Left ventricle myocardium superior (tissue), 1 donor: ENCODE measurements at places on chromosomes 6 and 20. TPM values are rescaled to one million over a fixed set of nuclear protein-coding genes. Genes with fewer than 3 reads are reported as not detected.

DNA sequence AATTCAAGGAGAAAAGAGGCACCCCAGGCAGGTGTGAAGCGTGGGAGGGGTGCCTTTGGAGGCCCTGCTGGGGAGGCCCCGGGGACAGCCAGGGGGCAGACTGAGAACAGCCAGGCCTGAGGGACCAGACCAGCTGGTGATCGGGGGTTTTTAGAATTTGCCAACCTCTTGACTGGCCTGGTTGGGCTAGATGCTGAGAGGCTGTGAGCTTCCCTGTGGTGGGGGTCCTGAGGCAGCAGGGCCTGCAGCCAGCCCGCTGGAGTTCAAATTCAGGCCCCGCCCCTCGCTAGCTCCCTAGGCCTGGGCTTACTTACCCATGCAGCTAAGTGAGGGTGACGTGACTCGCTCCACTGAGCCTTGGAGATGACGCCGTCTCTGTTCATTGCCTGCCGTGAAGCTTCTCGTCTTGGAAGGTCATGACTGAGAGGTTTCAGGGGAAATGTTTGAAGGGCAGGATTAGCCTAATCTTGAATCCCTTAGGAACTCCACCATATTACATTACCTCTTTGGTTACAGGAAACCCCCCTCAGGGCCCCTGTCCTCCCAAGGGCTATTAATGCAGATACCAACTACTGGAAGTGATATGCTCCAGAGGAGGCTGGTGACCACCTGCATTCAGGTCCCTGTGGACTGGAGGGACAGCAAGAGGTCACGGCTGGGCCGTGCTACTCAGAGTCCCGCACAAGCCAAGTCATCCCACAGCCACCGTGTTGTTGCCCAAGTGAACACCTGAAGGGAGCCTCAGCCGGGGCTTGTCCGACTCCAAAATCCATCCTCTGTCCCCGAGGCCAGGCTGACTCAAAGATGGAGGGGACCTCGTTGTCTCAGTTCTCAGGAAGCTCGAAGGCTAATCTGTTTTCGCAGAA, 73.9 kb upstream of the DUSP22 start:
- no peak for DNase-seq

DNA sequence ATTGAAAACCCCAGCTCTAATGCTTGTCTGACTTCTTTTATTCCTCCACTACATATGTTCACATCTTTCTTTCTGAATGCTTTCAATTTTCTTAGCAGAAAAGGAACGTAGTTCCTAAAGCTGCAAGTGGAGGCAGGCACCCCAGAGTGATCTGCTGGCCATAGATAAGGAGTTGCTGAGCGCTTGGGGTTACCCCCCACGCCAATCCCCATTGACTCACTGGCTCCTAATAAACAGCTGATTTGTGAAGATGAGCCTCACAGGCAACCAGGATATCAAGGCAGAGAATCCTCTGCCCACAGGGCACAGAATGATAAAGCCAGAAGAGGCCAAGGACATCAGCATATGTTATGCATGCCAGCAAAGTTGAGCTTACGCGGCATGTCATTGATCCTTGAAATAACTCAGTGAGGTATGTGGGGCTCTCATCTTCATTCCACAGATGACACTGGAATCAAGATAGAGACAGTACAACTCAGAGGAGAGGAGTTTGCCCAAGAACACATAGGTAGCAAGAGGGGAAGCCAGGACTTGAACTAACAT, 129.1 kb upstream of the PTPRT start:
- no peak for DNase-seq

DNA sequence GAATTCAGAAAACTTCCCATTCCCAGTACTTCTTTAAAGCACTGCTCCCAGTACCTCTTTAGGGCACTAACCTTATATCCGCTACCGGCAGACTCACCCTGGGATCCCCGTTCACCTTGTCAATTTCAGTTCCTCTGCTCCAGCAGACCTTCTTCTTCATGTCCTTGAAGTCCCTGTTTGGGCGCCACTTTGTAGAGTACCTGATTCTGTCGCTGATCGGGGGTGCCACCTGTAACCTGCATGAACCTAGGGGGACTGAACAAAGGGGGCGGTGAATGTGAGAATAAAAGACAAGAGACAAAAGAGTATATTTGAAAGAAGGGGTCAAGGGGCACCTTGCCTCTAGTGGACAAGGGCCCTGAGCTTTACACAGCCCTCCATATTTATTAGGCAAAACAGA, 4.9 kb upstream of the GINS1 start:
- no peak for DNase-seq

DNA sequence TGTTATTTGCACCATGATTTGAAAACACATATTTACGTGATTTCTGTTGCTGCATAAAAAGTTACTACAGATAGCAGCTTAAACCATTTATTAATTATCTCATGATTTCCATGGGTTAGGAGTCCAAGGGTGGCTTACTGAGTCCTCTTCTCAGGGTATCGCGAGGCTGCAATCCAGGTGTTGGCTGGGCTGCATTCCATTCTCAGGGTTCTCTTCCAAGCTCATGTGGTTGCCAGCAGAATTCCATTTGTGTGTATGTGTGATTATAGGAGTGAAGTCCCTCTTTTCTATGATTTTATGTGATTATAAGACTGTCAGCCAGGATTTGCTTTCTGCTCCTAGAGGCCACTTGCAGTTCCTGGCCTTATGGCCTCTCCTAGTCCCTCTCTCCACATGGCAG, 135.1 kb downstream of the FAM83B start:
- DNase-seq = no peak

GRCh38 chr6:160420969-160421556, 72.9 kb downstream of the SLC22A3 start:
- no peak for DNase-seq

DNA sequence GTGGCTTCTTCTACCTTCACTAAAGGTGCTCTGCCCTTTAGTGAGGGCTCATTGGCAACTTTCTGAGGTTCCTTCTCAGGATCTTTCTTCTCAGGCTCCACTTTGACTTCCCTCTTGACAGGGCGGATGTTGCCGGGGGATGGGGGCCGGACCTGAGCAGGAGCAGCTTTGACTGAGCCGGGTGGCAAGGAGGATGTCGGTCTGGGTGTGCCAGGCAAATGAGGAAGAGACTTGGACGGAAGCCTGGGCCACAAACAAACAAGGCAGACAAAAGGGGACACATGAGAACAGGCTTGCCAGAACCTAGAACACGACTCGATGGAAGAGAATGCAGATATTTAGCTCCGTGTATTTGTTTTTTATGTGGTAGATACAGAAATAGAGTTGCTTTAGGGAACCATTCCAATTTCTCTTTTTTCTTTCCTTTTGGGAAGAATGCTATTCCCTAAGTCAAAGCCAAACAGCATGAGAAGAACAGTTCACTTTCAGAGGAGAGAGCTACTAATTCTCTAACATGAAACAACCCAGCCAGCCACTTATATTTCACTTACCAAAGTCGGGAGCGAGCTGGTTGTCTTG, 76.2 kb upstream of the BCLAF1 start:
- DNase-seq = peak; percentile 69

GRCh38 chr6:1372690-1373089, 16.7 kb upstream of the FOXF2 start:
- no peak for DNase-seq

Gene RAD21L1
- total RNA-seq = not detected

Gene TOX2
- 0.47 TPM for total RNA-seq

Gene GLP1R
- 11.6 TPM for total RNA-seq
